ENCODE measurements at places on chromosomes 12 and 14.

DNA sequence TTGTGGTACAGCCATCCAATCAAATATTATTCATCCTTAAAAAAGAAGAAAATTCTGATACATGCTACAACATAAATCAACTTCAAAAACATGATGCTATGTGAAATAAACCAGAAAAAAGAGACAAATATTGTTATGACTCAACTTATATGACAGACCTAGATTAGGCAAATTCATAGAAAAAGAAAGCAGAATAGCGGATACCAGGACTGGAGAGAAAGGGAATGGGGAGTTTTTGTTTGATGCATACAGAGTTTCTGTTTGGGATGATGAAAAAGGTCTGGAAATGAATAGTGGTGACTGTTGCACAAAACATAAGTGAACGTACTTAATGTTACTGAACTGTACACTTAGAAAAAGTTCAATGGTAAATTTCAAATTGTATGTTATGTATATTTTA, 82.3 kb downstream of the SPPL3 start:
- no peak for DNase-seq

DNA sequence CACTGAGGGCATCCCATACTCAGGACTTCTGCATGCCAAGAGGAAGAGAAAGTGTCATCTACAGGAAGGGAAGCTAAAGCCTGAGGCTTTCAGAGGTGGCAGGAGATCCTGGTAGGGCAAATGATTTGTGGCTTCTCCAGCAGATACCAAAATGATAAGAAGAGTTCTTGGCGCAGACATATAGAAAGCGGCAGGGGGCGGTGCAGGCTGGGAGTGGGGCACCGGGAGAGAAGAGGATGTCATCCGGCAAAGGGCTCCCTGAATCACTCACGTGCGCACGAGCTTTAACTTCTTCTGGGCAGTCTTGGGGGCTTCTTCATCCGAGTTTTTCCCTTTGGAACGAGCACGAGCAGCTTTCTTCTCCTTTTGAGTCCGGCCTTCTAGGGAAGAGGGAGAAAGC, 5.2 kb upstream of the ACRBP start:
- DNase-seq, result no peak

DNA sequence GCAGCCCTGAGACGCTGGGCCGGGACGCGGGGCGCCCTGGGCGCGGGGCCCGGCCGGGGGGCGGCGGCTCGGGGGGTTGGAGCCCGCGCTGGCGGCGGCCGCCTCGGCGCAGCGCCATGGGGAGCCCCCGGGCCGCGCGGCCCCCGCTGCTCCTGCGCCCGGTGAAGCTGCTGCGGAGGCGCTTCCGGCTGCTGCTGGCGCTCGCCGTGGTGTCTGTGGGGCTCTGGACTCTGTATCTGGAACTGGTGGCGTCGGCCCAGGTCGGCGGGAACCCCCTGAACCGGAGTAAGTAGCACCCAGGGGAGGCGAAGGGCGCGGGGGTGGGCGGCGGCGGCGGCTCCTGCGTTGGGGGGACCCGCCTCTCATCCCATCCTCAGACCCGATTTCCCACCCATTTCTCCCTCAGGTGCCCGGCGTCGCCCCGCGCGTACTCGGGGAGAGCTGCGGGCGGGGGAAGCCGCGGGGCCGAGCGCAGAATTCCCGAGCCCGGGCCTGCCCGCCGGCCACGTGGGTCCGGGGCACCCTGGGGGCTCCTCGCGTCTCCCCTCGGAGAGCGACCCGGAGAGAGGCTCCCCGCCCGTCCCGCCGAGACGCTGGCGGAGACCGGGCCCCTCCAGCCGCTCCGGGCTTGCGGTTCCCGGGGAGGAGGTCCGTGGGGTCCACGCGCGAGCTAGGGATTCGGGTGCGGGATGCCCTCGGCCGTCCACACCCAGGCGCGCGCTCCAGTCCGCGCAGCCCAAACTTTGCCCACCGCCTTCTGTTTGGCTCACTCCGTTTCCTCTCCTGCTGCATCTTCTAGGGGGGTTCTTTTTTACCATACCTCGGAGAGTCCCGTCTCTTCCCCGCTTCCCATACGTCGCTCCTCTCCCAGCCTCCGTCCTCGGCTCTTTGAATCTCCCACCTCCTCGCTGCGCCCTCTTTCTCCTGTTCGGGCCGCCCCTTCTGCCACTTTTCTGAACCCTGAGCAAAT, 807 bp downstream of the B4GALNT3 start:
- no peak for DNase-seq

DNA sequence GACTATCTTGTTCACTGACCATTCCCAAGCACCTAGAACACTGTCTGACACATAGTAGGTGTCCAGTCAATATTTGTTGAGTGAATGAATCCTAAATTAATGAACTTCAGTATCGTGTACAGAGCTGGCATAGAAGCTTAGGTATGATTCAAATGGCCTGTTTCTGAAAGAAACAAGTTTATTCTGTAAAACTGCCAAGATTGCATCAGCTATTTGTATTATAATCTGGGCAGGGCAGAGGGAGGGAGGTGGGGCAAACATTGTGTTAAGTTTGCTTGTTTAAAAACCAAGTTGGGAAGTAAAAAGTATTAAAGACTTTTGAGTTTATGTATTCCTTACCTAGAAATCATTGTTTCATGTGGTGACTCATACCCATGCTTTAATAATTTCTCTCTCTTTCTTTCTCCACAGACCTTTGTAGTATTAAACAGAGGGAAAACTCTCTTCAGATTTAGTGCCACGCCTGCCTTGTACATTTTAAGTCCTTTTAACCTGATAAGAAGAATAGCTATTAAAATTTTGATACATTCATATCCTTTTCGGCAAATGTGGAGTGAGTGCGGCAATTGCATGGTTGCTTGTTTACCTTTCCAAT, 92.8 kb downstream of the SCN8A start:
- DNase-seq, result no peak

DNA sequence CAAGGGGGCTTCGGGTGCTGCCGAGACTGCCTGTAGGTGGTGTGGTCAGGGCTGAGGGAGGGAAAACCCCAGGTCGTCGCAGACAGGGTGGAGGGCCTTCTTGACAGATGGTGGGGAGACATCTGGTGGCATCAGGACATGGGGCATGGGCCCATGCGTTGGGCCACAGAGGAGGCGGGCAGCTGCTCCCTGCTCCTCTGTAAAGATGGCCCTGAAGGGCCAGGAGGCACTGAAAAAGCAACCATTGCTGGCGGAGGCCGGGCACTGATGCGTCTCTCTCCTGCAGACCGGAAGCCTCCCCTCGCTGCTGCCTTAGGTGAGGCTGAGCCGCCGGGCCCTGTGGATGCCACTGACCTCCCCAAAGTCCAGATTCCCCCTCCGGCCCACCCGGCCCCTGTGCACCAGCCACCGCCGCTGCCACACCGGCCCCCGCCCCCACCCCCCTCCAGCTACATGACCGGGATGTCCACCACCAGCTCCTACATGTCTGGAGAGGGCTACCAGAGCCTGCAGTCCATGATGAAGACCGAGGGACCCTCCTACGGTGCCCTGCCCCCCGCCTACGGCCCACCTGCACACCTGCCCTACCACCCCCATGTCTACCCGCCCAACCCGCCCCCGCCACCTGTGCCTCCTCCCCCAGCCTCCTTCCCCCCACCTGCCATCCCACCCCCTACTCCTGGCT, 28.8 kb downstream of the CCNK start:
- DNase-seq, result no peak

GRCh38 chr12:116898669-116899068, 12.1 kb upstream of the FBXW8 start:
- DNase-seq, result no peak

DNA sequence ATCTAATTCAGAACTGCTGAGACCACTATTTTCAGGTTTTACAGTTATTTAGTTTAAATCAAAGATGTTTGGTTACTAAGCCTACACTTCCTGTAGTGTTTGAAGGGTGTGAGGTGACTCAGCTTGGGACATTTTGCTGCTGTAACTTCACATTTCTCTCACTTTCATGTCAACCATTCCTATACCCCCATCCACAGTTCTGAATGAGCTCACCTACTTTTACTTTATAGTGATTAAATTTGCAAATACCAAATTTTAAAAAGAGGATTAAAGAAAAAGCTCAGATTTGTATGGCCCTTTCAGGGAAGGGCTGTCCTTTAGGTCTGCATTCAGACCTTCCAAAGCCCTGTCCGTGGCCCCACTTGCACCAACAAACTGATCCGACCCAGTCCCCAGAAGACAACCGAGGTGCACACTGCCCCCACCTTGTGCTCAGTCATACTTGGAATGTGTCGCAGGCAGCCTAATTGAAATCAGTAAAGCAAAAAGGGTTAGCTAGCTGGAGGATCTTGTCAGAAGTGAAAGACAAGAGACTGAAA, 174.4 kb downstream of the MON2 start:
- no peak for DNase-seq

GRCh38 chr14:88326352-88327103, 3.5 kb upstream of the KCNK10 start:
- peak; percentile 37 for DNase-seq

DNA sequence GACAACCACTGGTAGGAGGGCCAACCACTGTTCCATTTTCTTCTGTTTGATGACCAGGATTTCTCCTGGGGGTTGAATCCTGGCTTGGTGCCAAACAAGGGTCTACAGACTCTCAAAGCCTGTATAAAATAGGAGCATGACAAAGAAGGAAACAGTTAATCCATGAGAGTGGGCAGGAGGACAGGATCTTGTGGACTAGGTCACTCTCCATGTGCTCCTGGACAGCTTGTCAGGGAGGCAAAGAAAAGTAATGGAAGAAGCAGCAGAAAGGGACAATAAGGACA, 243.7 kb downstream of the AKAP6 start:
- no peak for DNase-seq
